ENCODE measurements at places on chromosomes 11 and 22. TPM values are rescaled to one million over a fixed set of nuclear protein-coding genes. Genes with fewer than 3 reads are reported as not detected.

Gene CDPF1
- total RNA-seq = 11.2 TPM

Gene VSIG10L2
- not detected for total RNA-seq

Gene IL17REL
- total RNA-seq = 0.82 TPM

Gene TNNI2
- total RNA-seq = 0.46 TPM

Gene AIFM3
- 2.7 TPM for total RNA-seq

Gene CRYAB
- 0.59 TPM for total RNA-seq

Gene NXPE2
- total RNA-seq = not detected

Gene CYP2D6
- 2.7 TPM for total RNA-seq

Gene DDI1
- not detected for total RNA-seq

Gene CRACR2B
- 132 TPM for total RNA-seq

Gene CRYBB2
- 0.39 TPM for total RNA-seq

Gene WT1
- total RNA-seq = 15.9 TPM

Gene PKDREJ
- total RNA-seq = not detected

Gene OR4A16
- not detected for total RNA-seq

Gene TRPM5
- total RNA-seq = 0.08 TPM

Gene SPDYC
- total RNA-seq = not detected

Gene OR9Q2
- total RNA-seq = not detected

Gene DYNC2H1
- 12.4 TPM for total RNA-seq

Gene SYCE3
- not detected for total RNA-seq

Gene OR6A2
- 0.15 TPM for total RNA-seq

Gene C1QTNF5
- not detected for total RNA-seq

Gene PATE2
- 0.18 TPM for total RNA-seq

Gene CHRM1
- total RNA-seq = not detected

Gene TRIM48
- not detected for total RNA-seq

Gene EED
- total RNA-seq = 29.0 TPM

Gene OLFML1
- total RNA-seq = not detected

Gene SLC6A5
- not detected for total RNA-seq

Gene ADAMTS15
- total RNA-seq = 39.9 TPM

Gene TRIM6
- 53.8 TPM for total RNA-seq

Gene OR10W1
- total RNA-seq = not detected

Gene SLC1A2
- total RNA-seq = 0.21 TPM

Gene RAB39A
- total RNA-seq = 3.3 TPM

Gene KBTBD3
- 5.7 TPM for total RNA-seq

Gene TRIM5
- 56.1 TPM for total RNA-seq

Gene FREY1
- total RNA-seq = 1.4 TPM

Gene SIK3
- total RNA-seq = 39.7 TPM
